Right lobe of liver (tissue), 6 donors: ENCODE measurements at places on chromosomes 12 and 14.
A peak's percentile ranks its signal among the peaks of the same experiment; 100 is the strongest.

- DNase-seq: no peak
These were observed 11.3 kb downstream of the SLC35F4 start for GRCh38 chr14:57854571-57854970.

DNA sequence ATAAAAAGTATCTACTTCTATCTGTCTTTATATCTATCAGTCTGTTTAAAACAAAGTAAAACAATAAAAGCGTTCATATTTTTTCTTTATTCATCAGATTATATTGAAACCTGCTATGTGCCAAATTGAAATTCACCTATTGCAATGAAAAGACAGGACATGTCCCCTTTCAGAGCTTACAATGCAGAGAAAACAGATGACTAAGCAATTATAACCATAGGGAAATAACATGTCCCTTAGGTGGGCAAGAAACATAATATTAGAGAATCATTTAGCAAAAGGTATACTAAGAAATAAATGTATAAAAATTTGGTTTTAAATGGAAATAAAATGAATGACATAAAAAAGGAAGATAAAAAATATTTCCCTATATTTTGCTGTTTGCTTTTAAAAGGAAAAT, 1421.3 kb downstream of the FSCB start:
- no peak for DNase-seq

GRCh38 chr12:26429070-26429691, 233.8 kb downstream of the SSPN start:
- no peak for DNase-seq

DNA sequence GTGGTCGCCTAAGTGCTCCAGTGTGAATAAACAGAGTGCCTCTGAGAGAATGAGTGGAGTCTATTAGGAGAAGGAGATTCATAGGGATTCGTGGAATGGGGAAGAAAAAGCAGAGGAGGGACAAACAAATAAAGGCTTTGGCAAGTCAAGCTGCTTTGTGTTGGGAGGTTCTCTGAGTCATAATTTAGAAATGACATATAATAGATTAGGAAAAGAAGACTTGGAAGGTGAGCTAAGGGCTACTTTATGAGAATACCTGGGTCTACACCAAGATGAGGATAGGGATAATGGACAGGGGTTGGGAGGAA, 6.4 kb upstream of the NTN4 start:
- DNase-seq: no peak

GRCh38 chr12:47397664-47398281, 308.1 kb downstream of the RPAP3 start:
- DNase-seq: no peak

- peak; percentile 80 for DNase-seq
These were observed 88.9 kb upstream of the MED13L start for GRCh38 chr12:116366456-116366776.

GRCh38 chr12:19841451-19841850, 402.2 kb downstream of the AEBP2 start:
- no peak for DNase-seq

- DNase-seq: peak; percentile 21
These were observed 1517.0 kb downstream of the AACS start for GRCh38 chr12:126582231-126582630.

DNA sequence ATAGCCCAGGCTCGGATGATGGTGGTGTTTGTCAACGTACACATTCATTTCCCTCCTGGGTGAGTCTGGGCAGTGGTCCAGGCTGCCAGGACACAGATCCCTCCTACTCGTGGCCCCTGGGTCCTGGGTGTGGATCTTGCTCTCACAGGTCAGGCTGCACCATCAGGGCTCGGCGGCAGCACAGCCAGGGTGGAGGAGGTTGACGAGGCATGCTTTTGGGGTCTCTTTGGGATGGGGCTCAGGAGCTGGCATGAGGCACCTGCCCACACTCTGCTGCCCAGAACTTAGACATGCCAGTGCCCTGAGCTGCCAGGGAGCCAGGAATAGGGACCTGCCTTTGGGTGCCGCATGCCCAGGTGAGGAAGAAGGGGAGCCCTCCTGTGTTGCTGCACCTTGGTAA, 9.7 kb downstream of the TMEM121 start:
- peak; percentile 39 for DNase-seq

DNA sequence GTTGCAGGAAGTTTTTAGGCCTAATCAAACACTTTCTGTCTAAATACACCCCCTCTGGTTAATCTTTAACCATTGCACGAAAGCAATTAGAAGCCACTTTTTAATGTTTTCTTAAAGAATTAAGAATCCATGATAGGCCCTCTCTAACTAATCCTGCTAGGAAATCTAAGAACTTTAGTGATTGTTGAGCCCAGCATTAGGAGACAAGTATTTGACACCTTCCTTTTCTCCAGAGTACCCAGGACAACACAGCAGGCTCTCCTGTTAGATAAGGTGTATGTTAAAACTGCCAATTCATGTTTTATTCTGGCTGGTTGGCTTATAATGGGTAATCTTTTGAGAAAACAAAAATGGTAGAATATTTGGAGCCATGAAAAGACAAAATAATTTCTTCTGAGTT, 95.0 kb downstream of the ALX1 start:
- no peak for DNase-seq

- no peak for DNase-seq
These were observed 38.7 kb downstream of the STK38L start for GRCh38 chr12:27282754-27283153.

DNA sequence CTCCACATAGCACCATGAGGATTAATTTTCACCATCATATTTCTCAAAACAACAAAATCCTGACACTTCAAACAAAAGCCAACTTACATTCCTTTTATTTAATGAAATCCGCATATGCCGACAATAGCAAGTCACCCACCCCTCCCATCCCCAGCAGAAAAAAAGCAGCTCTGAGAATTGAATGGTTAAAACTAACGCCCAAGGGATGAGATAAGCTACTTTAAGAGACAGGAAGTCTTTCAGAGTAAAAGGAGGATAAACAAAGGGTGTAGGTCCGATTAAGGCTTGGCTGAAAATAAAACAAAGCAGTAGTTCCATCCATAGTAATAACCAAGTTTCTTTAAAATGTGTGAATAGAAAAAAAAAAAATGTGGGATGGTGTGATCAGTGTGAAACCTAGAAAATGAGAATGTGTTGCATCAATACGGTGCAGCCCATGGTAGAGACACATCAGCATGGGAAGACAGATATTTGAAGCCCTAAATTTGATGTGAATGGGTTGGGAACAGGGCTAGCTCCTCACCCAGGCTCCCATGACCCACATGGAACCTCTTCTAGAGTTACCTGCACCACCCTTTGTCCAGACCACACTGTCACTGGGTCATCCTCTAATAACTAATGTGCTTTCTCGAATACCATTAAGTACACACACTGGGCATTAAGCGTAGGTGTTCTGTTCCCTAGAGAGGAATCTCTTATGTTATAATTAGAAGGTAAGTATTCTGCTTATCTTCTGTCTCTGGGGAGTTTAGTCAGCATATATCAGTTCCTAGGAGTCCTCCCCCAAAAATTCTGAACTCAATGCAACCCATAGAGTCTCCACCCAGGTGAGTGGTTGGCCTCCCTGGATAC, 31.7 kb downstream of the RTRAF start:
- no peak for DNase-seq

GRCh38 chr12:127501916-127502315, 765.1 kb upstream of the TMEM132C start:
- no peak for DNase-seq

GRCh38 chr14:77027538-77028383, 747 bp downstream of the IRF2BPL start:
- peak; percentile 79 for DNase-seq

DNA sequence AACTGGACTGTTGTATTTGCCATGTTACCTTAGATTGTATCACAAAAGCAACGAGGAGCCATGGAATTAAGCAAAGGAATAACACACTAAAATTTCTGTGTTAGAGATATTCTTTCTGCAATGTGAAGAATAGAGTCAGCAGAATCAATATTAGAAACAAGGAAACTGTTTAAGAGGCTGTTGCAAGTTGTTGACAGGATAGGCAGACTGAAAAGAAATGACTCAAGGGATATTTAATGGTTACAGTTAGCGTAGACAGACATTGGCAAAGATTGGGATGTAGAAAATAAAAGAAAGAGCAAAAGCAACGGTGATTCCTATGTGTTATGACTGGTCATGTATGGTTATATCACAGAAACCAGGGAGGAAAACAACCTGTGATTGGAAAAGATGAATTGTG, 299.0 kb upstream of the PPFIA2 start:
- DNase-seq: no peak

DNA sequence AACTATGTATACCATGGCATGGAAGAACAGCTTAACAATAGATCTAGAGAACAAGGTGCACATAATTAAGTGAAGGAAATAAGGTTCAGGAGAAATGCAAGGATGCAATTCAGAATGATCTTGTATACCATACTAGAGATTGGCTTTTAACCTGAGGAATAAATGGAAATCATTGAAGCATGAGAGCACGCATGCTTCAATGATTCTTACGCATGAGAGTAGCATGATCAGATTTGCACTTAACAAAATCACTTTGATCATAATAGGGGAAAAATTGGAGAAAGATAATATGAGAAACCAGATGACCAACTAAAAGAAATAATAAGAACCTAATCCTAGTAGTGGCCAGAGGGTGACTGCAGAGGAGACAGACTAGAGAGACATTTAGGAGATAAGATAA, 133.3 kb upstream of the FSCB start:
- no peak for DNase-seq

GRCh38 chr12:52826611-52827498, 7.3 kb downstream of the KRT79 start:
- no peak for DNase-seq

- DNase-seq: peak; percentile 61
These were observed 99.1 kb upstream of the MED13L start for GRCh38 chr12:116376354-116377193.

DNA sequence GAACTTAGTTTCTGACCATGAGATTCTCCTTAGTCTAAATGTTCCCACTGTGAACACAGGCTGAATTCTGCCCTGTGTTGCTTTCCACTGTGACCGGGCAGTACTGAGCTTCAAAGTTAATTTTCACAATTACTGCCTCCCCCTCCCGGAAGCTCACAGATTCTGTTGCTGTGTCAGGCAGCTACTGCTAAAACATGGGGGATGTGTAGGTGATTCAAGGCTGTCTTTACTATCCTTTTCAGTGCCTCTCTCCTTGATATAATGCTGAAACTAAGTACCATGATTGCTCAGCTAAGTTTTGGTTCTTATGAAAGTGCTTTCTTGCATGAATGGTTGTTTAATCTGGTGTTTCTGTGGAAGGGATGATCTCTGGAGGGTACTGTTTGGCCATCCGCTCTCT, 428.3 kb upstream of the NOVA1 start:
- DNase-seq: no peak

DNA sequence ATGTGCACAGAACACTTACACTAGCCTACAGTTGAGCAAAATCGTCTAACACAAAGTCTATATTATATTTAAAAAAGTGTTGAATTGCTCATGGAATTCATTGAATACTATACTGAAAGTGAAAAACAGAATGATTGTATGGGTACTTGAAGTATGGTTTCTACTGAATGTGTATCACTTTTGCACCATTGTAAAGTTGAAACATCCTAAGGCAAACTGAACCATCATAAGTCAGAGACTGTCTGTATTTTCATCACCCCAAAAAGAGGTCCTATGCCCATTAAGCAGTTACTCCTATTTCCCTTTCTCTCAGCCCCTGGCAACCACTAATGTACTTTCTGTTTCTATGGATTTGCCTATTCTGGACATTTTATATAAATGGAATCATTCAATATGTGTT, 4.4 kb upstream of the AMIGO2 start:
- DNase-seq: no peak

DNA sequence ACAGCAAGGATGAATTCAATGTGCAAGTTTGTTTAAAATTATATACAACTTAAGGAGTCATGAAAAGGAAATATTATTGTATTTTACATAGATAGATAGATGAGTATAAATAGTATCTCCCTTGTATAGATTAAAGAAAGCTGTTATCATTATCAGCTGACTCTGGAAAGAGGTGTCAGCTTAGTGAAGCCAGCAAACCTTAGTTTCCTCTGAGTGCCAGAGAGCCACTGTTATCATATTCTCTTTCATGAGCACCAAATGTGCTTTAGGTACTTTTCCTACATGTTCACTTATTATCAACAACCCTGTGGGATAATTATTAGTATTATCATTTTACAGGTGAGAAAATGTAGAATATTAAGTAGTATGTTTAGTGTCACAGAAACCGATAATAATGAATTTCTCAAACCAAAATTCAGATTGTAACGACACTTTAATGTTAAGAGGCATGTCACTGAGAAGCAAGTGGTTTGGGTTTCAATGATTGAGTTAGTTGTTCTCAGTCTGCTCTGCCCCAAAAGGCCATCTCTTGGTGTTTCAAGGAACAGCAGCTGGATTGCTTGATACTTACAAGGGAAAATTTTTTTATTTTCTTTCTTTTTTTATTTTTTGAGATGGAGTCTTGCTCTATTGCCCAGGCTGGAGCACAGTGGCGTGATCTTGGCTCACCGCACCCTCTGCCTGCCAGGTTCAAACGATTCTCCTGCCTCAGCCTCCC, 53.7 kb downstream of the PLEKHA5 start:
- no peak for DNase-seq

GRCh38 chr14:61636291-61636690, 59.0 kb upstream of the HIF1A start:
- DNase-seq: no peak

DNA sequence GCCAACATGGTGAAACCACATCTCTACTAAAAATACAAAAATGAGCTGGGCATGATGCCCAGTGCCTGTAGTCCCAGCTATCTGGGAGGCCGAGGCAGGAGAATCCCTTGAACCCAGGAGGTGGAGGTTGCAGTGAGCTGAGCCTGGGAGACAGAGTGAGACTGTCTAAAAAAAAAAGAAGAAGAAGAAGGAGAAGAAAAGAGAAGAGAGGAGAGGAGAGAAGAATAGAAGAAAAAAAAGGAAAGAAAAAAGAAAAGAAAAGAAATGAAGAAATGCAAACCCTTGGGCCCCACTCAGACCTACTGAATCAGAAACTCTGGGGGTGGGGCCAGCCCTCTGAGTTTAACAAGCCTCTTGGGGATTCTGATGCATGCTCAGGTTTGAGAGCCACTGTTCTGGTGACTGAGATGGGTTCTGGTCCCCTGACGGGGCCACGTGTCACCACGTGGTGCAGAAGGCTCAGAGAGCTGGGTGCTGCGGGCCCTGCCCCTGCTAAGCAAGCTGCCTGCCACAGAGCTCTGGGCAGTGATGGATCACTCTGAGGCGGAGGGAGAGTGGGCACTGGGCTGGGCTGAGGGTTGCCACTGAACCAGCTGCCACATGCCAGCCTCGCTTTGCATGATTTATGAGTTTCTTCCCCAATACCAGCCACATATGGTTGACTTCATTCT, 37.5 kb downstream of the ERH start:
- DNase-seq: no peak

GRCh38 chr12:119463211-119463926, 128.8 kb downstream of the CCDC60 start:
- DNase-seq: no peak
